ENCODE measurements at places on chromosomes 4 and X. TPM values are rescaled to one million over a fixed set of nuclear protein-coding genes. Genes with fewer than 3 reads are reported as not detected.

GRCh38 chr4:2080429-2081300 is 21.5 kb downstream of the NAT8L start:
- DNase-seq = no peak

SPP1 gene
- total RNA-seq = 0.26 TPM

GRCh38 chr4:42586775-42587174 is 70.1 kb downstream of the ATP8A1 start:
- DNase-seq = no peak

SLC10A7 gene
- 7.4 TPM for total RNA-seq
